Forelimb muscle (tissue), 1 donor: ENCODE measurements at places on chromosomes 16 and 17.

DNA sequence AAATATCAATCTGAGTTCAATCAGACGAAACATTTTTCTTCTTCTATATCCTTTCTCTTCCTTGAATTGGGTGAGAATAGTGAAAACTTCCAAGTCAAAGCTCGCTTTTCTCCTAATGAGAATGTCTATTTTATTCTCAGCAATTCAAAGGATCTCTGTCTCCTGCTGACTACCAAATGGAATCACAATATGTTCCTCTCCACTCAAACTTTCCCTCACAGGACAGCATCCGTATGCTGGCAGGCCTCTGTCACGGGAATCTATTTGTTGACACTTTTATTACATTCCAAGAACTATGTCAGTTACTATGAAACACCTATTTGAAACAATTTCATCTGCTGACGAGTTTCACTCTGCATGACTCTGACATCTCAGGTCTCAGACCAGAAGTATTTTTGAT lies 1196.6 kb downstream of the CDH11 start:
- no peak for DNase-seq

- DNase-seq: peak; percentile 60
Observed at GRCh38 chr16:20906341-20907255, 6.0 kb downstream of the LYRM1 start.

GRCh38 chr16:48393485-48394354 lies 8.5 kb upstream of the SIAH1 start:
- no peak for DNase-seq

- DNase-seq: no peak
Observed at GRCh38 chr16:74811911-74812310, 37.3 kb upstream of the FA2H start.

DNA sequence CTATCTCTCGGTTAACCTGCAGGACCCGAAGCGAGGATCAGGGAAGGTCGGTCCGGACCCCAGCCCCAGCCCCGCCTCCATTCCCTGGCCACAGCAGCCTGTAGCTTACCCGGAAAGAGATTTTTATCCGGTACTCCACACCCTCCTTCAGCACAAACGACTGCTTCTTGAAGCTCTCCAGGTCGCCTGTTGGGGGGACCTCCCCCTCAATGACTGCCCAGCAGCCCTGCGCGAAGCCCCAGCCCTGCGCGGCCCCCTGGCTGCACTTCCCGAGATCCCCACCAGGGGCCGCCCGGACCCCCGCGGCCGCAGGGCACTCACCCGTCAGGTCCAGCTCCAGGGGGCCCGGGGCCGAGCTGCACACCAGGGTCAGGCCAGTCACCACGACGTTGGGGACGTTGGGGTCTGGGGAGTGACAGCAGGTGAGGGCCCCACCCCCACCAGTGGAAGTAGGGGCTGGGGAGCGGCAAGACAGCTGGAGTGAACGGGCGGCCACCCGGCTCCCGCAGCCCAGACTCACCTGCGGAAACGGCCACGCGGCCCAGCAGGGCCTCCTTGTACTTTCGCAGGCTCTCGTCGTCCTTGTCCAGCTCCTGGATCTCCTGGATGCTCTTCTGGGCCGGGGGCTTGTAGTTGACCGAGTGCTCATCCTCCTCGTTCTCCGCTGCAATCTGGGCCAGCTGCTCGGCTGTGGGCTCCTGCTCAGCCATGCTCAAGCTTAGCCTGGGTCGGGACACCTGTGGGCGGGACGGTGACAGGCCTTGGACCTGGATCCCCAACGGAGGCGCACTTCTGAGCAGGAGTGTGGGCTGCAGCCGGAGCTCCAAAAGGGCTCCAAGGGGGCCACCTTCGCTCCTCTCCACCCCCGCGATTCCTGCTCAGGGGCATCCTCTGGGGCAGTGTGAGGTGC lies 1.7 kb downstream of the ARHGDIA start:
- no peak for DNase-seq

- no peak for DNase-seq
Observed at GRCh38 chr17:8151641-8152111, 528 bp downstream of the PER1 start.

- no peak for DNase-seq
Observed at GRCh38 chr17:385178-385835, 32.7 kb upstream of the RPH3AL start.

DNA sequence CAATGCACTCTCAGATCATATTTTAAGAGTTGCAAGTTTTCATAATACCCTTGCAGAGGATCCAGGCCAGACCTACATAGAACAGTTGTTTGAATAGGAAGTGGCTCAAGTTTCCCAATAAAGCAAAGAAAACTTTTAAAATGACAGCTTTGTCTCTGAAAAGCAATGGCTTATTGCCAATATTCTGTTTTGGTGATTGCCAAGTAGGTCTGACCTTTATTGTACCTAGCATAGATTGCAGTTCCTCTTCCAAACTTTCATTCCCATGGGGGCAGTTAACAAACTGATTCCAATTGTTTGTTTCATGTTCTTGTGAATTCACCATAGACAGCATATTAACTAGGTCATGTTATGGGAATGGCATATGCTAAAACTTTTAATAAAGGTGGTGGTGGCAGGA lies 664.6 kb upstream of the CA10 start:
- DNase-seq: no peak

GRCh38 chr17:17580662-17581470 lies 10.6 kb downstream of the PEMT start:
- DNase-seq: no peak

DNA sequence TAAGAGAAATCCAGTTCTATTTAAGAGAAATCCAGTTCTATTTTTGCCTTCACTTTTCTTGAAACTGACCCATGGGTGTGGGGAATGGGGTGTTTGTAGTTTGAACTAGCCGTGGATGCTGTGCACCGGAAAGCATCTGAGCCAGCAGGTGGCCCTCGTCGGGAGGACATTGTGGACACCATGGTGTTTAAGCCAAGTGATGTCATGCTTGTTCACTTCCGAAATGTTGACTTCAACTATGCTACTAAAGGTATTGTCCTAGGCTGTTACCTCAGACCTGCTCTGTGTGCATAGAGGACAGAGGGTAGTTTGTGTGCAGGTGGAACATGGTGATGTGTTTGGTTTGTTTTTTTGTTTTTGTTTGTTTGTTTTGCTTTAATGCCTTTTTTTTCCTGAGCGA lies 3.3 kb downstream of the ATXN2L start:
- DNase-seq: no peak

DNA sequence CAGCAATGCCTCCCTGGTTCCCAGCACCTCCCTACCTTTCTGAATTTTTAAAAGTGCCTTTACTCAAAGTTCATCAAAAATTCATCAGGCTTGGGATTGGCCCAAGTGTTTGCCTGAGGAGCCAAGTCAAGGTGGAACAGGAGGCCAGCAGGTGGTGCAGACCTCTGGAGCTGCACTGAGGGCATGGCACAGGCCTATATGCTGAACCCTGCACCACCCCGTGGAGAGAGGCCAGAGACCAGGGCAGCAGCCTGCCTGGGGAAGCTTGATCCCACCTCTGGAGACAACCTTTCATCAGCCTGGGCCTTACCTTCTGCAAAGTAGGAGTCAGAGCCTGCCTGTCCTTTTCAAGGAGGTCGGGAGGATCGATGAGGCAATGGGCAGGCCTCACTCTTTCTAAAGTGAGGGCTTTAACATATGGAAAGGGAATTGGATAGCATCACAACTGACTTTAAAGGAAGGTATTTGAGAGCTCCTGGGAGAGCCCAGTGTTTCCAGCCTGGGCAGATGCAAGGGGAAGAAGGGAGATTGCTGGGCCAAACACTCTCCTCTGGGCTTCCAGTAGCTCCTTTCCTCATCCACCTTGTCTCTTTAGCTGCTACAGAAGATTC lies 31.8 kb upstream of the TMEM132E start:
- DNase-seq: no peak

DNA sequence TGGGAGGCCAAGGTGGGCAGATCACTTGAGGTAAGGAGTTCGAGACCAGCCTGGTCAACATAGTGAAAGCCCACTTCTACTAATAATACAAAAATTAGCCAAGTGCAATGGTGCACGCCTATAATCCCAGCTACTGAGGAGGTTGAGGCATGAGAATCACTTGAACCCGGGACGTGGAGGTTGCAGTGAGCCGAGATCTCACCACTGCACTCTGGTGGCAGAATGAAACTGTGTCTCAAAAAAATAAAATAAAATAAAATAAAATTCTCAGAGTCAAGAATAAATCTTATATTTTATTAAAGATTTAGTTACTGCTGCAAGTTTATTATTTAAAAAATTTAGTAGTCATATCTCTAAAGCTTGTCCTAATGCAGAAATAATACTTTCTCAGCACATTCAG lies 29.7 kb downstream of the ARL4D start:
- DNase-seq: no peak

DNA sequence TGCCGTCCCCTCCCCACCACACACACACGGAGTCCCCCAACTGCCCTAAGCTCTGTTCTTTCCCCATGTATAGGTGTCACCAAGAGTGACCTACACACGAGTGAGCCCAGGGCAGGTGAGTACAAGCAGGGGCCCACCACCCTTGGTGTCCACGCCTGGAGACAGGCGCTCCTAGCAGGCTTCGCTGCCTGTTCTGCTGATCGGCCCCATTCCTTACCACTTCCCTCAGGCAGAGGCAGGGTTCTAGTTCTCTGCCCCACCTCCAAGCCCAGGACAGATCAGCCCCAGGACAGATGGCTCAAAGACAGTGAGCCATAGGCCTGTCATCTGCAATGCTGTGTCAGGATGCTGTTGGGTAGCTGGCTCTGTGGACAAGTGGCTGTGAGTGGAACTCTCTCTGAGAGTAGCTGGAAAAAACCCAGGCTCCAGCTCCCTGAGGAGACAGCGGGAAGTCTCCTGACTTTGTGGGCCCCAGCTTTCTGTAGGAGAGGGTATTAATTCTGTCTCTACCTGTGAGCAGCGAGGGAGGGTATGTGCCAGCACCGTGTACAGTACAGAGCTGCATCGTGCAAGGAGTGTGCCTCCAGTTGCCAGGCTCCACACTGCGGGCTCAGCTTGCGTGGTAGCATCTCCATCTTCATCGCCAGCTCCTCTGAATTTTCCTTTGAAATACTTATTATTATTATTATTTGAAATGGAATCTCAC lies 897 bp downstream of the TP53I13 start:
- DNase-seq: no peak

DNA sequence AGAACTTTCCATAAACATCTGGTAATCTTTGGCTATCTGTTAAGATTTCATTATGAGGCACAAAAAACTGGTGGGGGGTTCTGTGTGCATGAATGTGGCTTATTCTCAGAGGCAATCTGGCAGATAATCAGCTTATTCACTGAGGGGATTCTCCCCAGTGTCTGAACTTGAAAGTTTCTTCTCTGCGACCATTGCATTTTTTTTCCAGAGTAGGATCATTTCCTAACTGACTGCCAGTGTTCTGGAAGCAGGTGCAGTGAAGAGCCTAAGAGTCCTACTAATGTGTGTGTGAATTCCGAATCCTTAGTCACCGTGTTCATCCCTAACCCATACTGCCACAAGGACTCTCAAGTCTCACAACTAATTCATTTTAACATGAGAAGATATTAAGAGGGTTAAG lies 64.9 kb upstream of the LRRC37A3 start:
- DNase-seq: no peak

- no peak for DNase-seq
Observed at GRCh38 chr17:45003877-45004276, 35.8 kb upstream of the C1QL1 start.

- no peak for DNase-seq
Observed at GRCh38 chr17:6455321-6455705, 11.1 kb downstream of the PIMREG start.

GRCh38 chr16:3029491-3030221 lies 5.8 kb downstream of the THOC6 start:
- DNase-seq: no peak

DNA sequence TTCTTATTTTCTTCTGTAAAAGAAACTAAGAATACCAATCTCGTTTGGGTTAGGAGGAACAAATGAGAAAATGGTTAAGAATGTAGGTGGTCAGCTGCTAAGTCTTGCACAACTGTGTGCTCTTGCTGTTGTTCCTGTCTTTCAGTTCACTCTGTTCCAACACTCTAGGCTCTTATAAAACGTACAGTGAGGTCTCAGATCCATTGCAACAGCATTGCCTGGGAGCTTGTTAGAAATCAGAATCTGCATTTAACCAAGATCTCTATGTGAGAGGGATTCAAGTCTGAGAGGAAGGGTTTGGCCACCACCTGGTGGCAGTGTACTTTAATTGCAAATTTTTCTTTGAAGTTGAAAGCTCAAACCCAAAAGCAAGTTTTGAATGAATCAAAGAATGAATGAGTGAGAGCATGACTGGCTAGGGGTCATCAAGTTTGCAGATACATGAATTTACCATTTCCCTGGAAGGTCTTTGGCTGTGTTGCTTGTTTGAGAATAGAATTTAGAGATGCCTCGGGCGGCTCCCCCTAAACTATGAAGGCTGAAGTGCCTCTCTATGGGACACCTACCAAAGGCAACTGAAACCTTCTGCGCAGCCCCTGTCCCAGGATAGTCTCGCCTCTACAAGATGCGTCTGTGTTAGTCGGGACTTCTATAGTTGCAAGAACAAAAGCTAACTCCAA lies 2.5 kb downstream of the ALOX15B start:
- DNase-seq: no peak
